ENCODE measurements at places on chromosomes 5 and 9.

DNA sequence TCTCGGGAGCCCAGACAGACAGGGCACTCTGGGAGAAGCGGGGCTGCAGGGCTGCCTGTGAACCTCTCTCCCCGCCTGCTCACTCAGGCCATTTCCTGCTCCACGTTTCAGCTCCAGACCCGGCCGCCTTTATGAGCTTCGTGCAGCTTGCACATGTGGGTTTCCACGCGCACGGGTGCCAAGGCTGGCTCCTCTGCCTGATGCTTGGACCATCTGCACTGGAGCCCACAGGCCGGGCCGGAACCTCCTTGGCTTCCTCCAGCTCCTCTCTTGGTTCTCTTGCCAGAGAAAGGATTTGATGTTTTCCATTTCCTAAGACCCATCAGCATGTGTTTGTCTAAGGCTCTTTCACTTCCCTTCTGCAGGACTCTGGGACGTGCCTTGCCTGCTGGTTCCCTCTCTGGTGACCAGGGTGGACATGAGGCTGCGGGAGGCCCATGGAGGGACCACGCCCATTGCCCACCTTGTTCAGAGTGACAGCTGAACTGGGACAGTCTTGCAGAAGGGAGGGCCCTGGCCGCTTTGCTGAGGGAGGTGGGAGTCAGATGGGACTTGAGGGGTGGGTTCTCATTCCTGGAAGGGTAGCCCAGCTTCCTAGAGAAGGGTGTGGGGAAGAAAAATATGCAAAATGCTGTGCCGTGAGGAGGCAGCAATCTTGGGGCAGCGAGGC is 23.3 kb upstream of the COL5A1 start:
- DNase-seq, result no peak

- no peak for DNase-seq
Observed at GRCh38 chr9:37582548-37583157, 6.5 kb upstream of the FBXO10 start.

- DNase-seq, result no peak
Observed at GRCh38 chr9:93119703-93119952, 14.4 kb downstream of the NINJ1 start.

GRCh38 chr5:106314221-106314824 is 1356.4 kb downstream of the EFNA5 start:
- no peak for DNase-seq

DNA sequence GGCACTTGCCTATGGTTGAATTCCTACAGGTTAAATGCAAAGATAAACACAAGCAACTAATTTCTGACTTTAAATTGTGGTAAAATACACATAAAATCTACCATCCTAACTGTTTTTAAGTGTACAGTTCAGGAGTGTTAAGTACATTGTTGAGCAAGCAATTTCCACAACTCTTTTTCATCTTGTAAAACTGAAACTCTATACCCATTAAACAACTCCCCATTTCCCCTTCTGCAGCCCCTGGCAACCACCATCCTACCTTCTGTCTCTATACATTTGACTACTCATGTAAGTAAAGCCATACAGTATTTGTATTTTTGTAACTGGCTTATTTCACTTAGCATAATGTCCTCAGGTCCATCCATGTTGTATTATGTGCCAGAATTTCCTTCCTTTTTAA is 38.5 kb upstream of the STX17 start:
- DNase-seq, result no peak

- no peak for DNase-seq
Observed at GRCh38 chr5:87004101-87004500, 263.6 kb upstream of the RASA1 start.

DNA sequence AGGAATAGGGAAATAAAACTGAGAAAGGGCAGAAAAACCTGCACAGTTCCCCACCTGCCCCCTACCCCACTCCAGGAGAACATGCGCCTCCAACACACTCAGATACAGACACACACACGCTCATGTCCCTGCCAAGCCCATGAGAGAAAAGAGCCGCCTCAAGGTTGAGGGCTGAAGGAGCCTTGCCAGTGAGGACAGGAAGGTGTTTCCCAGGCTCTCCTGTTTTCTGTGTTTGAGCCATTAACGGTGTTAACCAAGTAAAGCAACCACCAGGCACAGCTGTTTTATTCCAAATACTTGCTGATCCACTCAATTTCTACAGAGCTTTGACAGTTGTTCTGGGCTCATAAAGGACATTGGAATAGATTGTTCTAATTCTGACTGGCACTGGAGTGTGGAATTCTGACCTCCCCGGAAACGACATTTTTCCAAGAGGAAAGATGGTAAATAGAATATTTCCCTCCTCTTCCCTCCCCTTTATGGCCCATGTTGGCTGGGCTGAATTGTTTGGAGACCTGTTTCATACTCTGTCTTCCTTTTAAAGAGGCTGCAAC is 238.0 kb downstream of the DMAC1 start:
- DNase-seq, result no peak

GRCh38 chr5:120137582-120137981 is 326.5 kb upstream of the PRR16 start:
- DNase-seq, result no peak

- DNase-seq, result no peak
Observed at GRCh38 chr5:10286162-10286861, 21.4 kb downstream of the CMBL start.

- DNase-seq, result no peak
Observed at GRCh38 chr5:63155310-63155631, 576.7 kb downstream of the LRRC70 start.

DNA sequence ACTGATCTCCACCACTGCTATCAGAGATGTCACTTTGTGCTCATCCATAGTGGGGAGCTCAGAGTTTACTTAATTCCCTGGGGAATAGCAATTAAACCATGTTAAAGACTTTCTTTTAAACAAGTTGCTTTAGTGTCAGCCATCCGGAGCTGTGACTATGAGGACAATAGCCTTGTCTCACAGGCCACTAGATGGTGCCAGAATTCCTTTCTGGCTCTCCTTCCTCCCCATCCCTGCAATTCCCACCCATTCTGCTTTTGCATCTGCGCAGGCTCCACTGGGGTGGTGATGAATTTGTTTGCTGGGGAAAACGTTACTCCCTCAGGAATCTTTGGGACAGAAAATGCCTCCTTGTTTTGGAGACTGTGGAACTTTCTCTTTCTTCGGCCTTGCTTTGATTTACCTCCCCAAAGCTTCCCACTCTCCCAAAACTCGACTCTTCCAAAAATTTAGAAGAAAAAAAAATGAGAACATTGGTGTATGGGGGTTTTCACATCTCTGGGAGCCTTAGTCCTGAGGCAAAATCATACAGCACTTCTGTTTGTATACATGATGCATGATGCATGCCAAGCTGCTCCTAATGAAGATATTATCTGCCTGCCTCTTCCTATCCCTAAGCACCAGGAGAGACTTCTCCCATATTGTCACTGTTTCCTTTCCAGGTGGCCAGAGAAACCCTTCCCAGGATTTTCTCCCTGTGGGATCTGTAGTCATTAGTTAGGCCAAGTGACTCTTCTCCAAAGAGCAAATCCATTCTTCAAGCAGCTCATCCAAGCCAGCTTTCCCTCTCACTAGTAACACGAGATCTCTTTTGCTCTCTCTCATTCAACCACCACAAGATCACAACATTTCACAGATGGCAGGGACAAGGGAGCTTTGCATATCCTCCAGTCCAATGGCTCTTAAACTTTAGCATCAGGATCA is 466.1 kb downstream of the TLR4 start:
- no peak for DNase-seq

DNA sequence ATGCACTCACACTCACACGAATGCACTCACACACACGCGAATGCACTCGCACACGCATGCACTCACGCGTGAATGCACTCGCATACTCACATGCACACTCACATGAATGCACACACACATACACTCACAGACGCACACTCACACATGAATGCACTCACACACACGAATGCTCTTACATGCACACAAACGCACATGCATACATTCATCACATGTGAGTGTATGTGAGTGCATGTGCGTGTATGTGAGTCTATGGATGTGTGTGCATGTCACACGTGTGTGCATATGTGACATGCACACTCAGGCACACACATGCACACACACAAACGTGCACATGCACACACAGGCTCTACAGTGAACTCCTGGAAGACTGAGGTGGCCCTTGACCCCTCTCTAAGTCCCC is 121.7 kb downstream of the ADAMTS2 start:
- no peak for DNase-seq
